NCI-H526 (cell line): ENCODE measurements at places on chromosomes 1 and 21.
A peak's percentile ranks its signal among the peaks of the same experiment; 100 is the strongest.

DNA sequence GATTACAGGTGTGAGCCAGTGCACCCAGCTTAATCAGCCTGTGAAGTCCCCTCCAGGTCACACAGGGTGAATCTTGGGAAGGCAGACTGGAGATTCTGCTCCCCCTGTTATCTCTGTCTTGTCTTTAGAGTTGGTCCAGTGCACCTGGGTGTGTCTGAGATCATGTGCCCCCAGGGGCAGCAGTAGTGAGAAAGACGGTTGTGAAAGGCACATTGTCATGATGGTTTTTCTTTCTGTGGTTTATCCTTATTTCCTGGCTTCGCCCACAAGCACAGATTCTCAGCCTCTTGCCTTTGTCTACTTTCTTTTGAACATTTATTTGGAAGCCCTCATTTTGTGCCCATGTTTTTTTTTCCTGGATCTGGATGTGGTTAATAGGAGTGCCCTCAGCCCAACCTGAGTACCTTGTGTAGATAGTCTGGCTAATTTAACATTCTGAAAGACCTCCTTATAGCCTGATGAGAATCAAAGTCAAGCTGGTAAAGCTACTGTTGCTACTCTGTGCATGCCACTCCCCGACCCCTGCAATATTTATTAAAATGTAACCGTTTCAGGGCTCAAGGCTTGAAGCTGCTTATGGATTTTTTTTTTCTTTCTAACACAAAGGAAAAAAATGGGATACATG, 23.7 kb downstream of the UCK2 start:
- peak; percentile 69 for DNase-seq

- DNase-seq, result no peak
Observed at GRCh38 chr1:247332215-247332622, 552 bp upstream of the ZNF496 start.

- peak; percentile 76 for DNase-seq
Observed at GRCh38 chr21:46022551-46023525, 41.3 kb downstream of the COL6A1 start.

GRCh38 chr1:201036188-201036842, 12.8 kb upstream of the KIF21B start:
- DNase-seq, result no peak

DNA sequence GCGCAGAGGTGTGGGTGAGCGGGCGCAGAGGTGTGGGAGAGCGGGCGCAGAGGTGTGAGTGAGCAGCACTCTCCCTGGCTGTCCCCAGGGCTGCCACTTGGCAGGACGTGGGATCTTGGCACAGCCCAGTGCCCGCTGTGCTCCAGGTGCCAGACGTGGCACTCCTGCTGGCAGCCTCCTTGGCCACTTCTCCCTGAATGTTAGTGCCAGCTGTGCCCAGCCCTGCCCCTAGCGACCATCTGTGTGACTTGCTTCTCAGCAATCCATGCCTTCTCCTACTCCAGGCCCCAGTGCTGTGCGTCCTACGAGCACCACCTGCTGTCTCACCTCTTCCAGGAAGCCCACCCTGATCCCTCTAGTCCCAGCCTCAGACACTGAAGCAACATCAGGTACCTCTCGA, 30.5 kb downstream of the KRTAP10-1 start:
- peak; percentile 81 for DNase-seq

DNA sequence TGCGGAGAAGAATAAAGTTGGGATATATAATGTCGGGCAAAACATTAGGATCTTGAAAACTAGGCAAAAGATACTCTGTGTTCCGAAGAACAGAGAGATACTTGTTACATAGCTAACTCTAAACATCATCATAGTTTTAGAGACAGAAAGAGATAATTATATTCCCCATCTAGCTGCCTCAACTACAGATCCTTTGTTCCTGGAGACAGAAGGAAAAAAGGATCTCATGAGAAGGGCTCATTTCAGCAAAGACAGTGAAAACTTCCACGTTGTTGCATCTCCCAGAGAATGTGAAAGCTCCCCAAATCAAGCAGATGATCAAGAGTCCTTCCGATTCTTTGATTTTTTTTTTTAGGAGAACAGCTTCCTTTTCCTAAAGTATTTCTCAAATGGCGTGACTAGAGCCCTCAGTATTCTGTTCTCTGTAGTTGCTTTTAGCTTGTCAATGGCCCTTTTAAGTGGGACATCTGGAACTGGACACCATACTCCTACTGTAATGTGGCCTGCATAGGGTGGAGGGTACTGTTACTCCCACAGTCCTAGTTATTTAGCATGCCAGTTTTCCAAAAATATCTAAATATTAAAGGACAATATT, 1048.2 kb downstream of the TTLL7 start:
- no peak for DNase-seq

DNA sequence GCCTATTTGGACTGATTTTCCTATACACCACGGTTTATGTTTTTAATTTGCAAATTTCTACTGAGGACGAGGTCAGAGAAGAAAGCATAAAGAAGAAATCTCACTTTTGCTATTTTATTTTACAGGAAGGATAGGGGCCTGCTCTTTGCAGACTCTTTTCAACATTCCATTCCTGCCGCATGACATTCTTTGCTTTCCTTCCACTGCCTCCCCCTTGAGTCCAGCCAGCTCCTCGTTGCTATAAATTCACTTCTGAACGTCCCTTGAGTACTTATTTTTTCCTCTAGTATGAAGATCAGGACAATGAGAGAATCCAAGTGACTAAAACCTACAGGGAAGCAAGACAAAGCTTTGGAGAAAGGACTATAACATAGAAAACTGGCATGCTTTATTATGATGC, 53.4 kb upstream of the PTGFR start:
- no peak for DNase-seq

DNA sequence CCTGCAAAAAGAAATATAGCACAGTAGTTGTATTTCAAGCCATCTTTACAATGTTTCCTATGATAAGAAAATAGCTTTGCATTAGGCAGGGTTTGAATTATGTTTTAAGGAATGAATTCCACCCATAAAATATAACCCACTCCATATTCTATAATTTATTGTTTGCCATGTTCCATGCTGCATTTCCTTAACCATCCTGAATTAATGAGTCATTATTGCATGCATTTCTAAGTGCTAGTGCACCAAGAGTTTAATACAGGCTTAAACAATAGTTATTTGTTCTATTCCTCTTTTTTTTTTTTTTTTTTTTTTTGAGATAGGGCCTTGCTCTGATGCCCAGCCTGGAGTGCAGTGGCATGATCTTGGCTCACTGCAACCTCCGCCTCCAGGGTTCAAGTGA, 45.2 kb downstream of the MIGA1 start:
- DNase-seq, result no peak

GRCh38 chr1:61746813-61747212, 4.5 kb downstream of the PATJ start:
- DNase-seq, result no peak

- DNase-seq, result no peak
Observed at GRCh38 chr1:115929881-115930280, 46.4 kb upstream of the SLC22A15 start.

DNA sequence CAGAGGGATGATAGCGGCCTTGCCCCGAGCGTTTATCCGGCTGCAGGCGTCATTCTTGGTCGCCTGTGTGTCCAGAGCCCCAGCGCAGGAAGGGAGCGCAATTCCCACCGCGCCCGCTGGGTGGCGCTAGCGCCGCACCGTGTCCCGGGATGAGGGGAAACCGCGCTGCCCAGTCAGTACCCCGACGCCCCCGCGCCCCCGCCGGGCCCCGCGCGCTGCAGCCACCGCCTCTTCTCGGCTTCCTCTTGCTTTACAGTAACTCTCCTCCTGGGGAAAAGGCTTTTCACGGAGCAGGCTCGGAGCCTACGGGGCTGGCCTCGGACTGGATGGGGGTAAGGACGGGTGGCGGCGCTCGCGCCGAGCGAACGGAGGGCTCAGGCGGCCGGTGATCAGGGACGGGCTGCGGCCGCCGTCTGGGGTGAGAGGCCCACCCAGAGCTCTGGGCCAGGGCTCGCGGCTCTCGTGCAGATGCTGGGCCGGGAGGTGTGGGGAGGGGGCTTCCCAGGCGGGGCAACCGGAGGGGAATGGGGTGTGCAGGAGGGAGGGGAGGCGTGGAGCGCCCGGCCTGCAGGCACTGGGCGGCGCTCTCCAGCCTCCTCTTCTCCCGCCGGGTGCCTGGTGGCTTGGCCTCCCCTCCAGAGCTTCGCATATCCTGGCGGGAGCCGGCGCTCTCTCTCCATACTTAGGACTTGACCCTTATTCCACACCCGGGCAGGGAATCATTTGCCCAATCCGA, 29.8 kb downstream of the TEX35 start:
- peak; percentile 87 for DNase-seq

DNA sequence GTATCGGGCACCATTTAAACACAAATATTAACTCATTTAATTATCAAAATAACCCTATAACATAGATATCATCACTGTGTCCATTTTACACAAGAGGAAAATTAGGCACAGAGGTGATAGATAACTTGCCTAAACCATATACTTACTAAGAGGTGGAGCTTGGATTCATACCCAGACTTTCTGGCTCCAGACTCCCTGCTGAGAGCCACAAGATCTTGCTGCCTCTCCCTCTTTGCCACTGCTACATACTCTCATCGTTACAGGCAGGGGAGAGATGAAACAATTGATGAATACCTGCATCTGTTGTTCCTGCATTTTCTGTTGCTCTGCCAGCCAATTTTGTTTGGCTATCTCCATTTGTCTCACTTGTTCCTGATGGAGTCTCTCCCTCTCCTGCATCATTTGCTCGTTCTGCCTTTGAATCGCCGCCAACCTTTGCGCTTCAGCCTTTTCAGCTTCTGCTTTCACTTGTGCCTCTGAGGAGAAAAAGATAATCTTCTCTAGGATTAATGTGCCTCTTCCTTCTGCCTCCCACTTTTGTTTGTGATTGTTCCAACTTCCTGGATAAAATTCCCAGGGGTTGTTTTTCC, 10.6 kb downstream of the GBP5 start:
- DNase-seq, result no peak

GRCh38 chr1:22953057-22953739, 19.5 kb downstream of the LACTBL1 start:
- DNase-seq, result no peak

GRCh38 chr1:47696737-47697441, 259.0 kb downstream of the FOXD2 start:
- DNase-seq, result no peak

DNA sequence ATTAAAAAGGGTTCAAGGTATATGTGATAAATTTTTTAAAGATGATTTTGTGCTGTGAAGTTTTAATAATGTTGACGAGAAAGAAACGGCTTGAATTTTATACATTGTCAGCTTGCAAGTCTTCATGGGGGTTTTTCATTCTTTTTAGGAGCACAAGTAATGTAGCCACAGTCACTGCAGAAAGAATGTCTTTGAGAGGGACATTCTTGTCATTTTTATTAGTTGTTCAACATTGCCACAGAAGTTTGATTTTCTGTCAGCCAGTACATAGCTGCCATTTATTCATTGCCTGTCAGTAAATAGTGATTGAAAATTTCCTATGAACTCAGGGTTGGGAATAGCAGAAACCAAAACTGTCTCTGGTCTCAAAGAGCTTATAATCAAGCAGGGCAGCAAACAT, 156.3 kb downstream of the DHRS3 start:
- no peak for DNase-seq

- no peak for DNase-seq
Observed at GRCh38 chr1:41963636-41964035, 44.9 kb upstream of the HIVEP3 start.

DNA sequence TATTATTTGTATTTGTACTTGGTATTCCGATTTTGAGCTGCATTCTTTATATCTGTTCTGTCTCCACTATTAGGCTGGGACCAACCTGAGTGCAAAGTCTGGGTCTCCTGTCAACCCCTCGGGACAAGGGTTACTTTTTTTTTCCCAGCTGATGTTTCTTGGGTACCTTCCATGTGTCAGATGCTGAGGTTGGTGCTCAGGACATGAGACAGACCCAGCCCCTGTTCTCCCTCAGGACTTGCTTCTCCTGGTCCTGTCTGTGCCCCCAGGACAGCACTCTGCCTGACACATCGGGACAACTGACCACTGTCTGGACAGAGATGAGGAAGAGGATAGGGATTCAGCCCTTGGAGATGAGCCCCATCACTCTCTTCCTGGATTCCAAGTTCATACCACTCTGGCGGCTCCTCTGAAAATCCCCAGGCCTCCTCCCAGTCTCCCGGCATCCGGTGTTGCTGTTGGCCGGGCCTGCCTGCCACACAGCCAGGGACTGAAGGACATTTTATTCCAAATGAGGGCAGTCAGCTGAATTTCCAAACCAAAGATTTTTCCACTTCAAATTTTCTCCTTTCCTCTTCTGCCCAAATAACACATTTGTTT, 55.6 kb upstream of the FMOD start:
- no peak for DNase-seq

DNA sequence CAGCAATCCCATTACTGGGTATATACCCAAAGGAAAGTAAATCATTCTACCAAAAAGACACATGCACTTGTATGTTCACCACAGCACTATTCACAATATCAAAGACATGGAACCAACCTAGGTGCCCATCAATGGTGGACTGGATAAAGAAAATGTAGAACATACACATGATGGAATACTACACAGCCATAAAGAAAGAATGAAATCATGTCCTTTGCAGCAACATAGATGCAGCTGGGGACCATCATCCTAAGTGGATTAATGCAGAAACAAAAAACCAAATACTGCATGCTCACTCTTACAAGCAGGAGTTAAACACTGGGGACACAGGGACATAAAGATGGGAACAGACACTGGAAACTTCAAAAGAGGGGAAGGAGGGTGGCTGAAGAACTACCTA, 8.7 kb downstream of the ANP32E start:
- DNase-seq, result no peak

DNA sequence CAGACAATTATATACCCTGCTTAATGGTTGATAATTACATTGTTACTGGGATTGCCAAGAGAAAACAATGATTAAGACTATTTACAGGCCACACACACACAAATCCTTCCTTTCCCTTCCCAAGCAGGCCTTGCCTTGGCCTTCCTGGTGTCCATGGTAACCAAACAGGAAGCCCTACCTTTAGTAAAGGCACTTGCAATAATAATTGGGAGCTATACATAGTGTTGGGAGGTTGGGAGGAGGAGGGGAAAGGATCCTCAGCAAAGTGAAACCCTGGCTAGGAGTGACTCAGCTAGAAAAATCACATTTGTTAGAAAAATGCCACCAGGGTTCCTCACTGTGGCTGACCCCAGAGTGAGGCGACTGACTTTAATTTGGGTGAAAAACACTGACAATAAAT, 122.3 kb upstream of the ADAR start:
- peak; percentile 39 for DNase-seq

GRCh38 chr1:71561729-71562128, 480.9 kb upstream of the ZRANB2 start:
- DNase-seq, result no peak

GRCh38 chr1:177130451-177130945, 34.0 kb downstream of the ASTN1 start:
- DNase-seq, result no peak

DNA sequence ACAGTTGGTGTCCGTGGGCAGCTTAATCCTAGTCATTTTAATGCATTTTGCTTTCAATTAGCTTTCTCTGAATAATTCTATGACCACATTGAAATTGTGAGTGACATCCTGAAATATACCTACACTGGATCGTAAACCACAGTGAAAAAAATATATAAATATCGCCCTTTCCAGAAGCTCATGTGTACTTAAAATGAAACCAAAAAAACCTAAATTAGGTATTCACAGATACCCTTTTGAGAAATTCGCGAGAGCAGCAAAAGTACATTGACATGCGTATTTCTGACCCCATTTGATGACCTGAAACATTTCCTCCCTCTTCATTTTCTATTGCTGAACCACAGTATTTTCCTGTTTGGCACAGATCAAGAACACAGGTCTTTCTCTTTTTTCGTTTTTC, 253.8 kb downstream of the LTN1 start:
- no peak for DNase-seq
